ENCODE measurements at places on chromosomes 13 and 19.

GRCh38 chr19:16324384-16325160, at the start of gene KLF2:
Gene KLF2, plus strand, starts transcription at chr19:16324826. Its CDS starts 98 bp downstream, at chr19:16324924.
- peak; percentile 87 for DNase-seq

DNA sequence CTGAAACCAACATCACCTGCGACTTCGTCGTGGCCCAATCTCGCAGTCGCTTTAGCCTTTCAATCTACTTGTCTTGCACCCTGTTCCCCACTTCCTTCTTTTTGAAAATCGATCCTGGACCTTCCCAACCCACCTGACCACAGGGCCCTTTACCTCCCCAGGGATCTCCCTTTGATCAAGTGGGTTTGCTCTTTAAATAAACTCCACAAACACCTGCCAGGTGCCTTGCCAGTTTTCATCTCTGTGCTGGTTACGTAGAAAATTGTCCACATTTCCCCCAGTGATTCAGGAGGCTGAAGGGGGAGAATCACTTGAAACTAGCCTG, 14.5 kb upstream of the RAB20 start:
- no peak for DNase-seq

DNA sequence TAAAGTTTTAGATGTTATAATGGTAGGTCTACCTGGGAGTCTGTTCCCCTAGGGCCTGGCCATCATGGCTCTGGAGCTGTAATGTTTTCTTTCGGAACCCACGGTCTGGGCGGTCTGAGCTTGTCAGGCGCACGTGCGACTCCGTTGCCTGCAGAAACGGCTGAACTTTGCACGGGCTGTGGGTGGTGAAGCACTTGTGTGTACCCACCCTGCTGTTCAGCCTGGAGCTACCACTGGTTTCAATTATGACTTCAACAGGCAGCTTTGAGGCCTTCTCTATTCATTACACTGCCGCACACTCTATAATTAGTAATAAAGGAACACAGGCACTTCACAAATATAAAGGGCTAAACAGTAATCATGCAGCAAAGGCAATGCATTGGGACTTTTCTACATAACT, 6.0 kb downstream of the PCDH8 start:
- DNase-seq: no peak

DNA sequence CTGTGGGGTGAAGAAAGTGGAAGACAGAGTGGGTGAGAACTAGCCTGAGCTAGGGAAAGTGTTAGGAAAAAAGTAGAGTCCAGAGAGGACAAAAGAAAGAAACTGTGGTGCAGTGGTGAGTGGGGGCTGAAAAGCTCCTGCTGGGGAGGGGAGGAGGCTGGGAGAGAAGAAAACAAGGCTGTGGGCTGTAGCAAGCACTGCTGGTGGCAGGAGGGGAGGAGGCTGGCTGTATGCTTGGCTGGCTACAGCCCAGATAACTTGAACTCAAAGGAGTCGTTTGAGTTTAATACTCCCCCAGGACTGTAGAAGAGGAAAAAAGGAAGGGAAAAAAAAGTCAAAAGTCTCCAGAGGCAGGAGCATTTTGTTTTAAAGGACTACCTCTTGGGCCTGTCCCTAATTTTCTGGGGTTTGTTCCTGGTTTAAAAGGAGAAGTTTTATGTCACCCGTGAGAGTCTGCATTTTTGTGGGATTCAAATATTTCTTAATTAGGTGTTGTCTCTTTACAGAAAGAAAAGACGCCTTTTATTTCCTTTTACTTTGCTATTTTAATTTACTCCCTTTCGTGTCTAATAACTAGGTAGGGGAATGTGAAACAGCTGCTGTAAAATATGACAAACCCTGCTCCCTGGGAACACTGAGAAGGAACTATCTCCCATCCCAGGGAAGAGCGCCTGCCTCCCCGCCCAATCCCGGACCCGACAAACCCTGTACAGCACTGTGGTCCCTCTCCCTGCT, 21.7 kb downstream of the ZIC5 start:
- no peak for DNase-seq

DNA sequence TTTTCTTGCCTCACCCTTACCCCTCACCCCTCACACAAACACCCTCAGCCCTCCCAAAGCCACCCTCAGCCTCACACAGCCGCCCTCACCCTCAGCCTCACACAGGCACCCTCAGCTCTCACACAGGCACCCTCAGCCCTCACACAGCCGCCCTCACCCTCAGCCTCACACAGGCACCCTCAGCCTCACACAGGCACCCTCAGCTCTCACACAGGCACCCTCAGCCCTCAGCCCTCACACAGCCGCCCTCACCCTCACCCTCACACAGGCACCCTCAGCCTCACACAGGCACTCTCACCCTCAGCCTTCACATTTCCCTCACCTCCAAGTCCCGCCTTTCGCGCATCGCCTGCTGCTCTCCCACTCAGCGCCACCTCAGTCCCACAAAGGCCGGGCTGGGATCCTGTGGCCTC, 287 bp upstream of the ZSCAN22 start:
- no peak for DNase-seq

- DNase-seq: no peak
These were observed 127.0 kb downstream of the UGGT2 start for GRCh38 chr13:95926231-95926630.

GRCh38 chr19:55958356-55958755, 10.7 kb downstream of the NLRP8 start:
- no peak for DNase-seq

All from A549 (cell line).